ENCODE measurements at places on chromosomes 1 and 21. TPM values are rescaled to one million over a fixed set of nuclear protein-coding genes. Genes with fewer than 3 reads are reported as not detected.

GRCh38 chr1:48054232-48054631 lies 57.0 kb upstream of the TRABD2B start:
- no peak for DNase-seq

GRCh38 chr1:179938752-179939151 lies 15.9 kb upstream of the CEP350 start:
- no peak for DNase-seq

GRCh38 chr1:13941315-13941714 lies 241.3 kb downstream of the PRDM2 start:
- no peak for DNase-seq

DNA sequence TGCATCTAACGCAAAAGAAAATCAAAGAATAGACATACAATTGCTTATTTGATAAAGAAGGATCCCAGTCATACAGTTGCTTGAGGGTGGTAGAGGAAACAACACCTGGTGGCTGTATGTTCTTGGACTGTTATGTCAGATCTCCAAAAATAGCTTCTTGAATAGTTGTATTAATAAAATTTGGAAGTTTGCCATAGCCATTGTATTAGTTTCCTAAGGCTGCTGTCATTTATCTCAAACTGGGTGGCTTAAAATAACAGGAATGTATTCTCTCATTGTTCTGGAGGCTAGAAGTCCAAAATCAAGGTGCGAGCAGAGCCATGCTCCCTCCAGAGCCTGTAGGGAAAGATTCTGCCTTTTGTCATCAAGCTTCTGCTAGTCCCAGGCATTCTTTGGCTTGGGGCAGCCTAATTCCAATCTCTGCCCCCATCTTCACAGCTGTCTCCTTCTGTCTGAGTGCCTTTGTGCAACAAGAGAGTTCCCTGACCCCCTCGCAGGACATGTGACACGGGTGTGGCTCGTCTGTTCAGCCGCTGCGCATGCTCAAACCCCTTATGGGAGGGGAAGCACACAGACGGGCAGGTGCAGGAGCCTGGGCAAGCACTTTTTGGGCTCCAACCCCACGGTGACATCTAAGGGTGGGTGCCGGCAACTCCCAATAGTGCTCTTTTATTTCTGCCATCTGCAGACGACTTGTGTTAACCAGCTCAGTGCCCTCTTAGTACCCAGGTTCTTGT lies 21.7 kb upstream of the GRIK1 start:
- DNase-seq: no peak

GRCh38 chr21:28639737-28640136 lies 352.9 kb downstream of the LTN1 start:
- no peak for DNase-seq

DNA sequence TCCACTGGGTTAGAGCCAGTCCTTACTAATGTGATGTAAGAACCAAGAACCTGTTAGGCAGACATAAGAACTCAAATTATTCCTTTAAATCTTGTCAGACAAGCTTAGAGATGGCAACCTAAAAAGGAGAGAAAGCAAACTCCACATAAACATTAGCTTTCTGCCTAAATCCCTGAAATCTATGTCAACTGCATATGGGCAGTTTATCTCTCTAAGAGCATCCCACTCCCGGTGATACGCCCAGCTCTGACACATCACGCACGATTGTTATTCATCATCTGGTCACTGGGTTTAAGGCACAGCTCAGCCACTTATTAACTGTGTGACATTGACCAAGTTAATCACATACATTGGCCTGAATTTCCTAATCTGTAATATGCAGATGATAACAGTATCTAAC lies 323.7 kb downstream of the HHIPL2 start:
- no peak for DNase-seq

DNA sequence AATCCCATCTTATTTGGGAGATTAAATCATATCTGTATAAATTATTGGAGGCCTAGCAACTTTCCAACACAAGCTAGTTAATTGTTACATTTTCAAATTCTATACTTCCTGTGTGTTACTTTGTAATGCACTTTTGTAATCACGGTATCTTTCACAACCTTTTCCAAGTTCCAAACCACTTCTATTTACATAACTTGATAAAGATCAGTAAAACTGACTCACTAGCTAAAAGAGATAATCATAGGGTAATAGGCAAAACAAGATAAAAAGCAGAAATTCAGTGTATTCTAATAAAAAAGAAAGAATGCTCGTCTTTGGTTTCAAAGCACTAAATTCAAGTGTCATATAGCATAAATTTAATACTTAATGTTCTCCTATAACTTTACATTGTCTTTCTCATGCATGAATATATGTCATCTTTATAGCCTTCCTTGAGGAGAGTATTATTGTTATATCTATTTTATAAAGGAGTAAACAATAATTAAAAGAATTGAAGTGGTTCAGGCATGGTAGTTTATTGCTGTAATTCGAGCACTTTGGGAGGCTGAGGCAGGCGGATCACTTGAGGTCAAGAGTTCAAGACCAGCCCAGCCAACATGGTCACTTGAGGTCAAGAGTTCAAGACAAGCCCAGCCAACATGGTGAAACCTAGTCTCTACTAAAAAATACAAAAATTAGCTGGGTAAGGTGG lies 66.4 kb downstream of the RGS13 start:
- DNase-seq: no peak

GRCh38 chr1:205811660-205812059 lies 1.3 kb downstream of the SLC41A1 start:
- DNase-seq: peak; percentile 67

DNA sequence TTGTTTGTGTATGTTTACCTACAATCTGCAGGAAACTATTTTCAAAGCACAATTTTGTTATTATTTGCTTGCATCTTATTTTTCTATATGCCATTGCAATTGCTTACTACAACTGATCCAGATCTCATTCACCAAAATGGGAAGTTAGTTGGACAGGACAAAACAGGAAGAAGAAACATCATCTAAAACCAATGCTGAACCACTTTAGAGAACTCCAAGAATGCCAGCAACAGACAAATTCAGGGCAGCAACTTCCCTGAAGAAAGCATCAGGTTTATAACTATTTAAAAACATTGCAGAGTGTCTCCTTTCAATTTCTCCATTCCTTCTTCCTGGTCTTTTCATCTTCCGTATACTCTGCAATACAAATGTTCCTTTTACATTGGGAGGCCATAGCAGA lies 82.4 kb upstream of the SMYD2 start:
- no peak for DNase-seq

- no peak for DNase-seq
Measured at GRCh38 chr1:184827600-184828368, 73.1 kb upstream of the EDEM3 start.

GRCh38 chr1:179812501-179813292 lies 64.9 kb downstream of the TOR1AIP2 start:
- DNase-seq: no peak

DNA sequence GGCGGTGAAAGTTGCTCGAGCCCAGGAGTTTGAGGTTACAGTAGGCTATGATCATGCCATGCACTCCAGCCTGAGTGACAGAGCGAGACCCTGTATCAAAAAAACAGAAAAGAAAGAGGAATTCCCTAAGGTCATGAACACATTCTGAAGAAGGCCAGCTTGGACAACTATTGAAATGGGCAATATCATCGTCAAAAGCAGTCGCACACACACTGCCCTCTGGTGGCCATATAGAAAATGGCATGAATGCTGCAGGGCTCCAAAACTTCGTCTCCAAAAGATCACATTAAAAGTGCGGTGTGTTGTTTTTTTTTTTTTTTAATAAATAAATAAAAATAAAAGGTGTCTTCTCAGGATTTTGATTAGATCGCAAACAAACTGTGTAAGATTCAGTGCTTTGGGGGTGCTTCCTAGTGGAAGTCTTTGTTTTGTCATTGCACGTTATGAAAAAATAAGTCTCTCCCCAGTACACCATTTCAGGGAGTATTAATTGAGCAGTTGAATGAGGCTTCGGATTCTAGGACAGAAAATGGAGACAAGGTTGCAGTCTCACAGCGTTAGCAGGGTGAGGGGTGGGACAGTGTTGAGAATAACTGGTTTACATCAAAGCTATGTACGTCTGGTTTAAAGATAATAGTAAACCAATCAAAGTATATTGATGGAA lies 87.5 kb upstream of the FMN2 start:
- no peak for DNase-seq

DNA sequence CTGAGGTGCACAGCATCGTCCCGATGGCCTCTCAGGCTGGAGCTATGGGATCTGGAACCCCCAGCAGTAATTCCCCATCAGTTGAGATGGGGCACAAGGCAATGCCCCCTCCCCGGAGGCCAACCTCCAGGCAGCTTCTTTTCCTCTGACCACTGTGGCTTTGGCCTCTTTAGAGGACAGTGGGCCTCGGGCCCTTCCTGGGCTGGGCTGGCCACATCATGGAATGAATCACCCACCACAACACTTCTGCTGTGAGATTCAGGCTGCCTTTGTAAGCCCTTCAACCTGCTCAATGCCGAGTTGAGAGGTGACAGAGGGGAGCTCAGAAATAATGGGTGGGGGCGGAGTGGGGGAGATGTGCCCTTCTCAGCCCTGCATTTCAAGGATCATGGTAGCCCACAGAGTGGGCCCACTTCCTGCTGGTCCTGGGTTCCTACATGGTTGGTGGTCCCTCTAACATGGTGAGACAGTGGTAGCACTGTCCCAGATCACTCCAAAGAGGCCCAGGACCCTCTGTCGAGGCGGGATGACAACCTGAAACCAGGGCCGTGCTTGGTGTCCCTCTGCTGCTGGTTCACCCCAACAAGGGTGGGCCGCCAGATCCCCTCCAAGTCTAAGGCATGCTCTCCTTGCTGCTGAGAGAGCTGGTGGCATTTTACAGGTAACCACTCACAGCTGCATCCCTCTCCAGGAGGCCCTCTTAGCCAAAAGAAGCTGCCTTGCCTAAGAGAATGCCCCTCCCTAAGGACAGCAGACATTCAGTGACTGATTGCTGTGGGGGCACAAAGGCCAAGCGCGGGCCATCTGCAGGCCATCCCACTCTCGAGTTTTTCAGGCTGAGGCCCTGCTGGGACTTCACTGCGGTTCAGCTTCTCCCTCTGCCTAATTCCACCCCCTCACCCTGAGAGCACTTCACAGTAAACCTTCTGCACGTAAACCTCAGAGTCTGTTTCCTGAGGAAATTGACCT lies 29.7 kb upstream of the EVA1B start:
- DNase-seq: no peak

- DNase-seq: no peak
Measured at GRCh38 chr1:59903141-59903754, 23.3 kb downstream of the CYP2J2 start.

DNA sequence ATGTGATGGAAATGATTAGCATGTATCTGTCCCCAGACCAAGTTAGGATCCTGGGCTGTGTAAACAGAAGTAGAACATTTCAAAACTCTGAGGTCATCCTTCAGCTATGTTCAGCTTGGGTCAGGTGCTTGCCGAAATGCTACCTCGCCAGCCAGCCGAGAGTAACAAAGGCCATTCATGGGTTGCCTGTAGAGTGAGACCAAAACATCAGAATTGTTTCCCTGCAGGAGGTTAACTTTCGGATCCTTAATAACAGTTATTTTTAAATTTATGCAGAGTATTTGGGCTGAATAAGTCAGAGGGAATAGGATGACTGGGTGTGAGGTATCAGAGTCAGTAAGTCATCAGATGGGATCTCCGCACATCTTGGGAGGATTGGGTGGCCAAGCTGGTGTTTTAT lies 35.6 kb downstream of the SMYD2 start:
- peak; percentile 62 for DNase-seq

GRCh38 chr1:203985044-203985443 lies 87.9 kb upstream of the SOX13 start:
- DNase-seq: no peak

OPN3 gene
- polyA plus RNA-seq: 4.5 TPM

SPATA46 gene
- polyA plus RNA-seq: not detected

MYOG gene
- not detected for polyA plus RNA-seq

Data from heart left ventricle (tissue), 16 donors.